T1000 (cell line): ENCODE measurements at places on chromosomes 2 and 18.

GRCh38 chr18:12238826-12239225, 15.3 kb upstream of the CIDEA start:
- DNase-seq: no peak

DNA sequence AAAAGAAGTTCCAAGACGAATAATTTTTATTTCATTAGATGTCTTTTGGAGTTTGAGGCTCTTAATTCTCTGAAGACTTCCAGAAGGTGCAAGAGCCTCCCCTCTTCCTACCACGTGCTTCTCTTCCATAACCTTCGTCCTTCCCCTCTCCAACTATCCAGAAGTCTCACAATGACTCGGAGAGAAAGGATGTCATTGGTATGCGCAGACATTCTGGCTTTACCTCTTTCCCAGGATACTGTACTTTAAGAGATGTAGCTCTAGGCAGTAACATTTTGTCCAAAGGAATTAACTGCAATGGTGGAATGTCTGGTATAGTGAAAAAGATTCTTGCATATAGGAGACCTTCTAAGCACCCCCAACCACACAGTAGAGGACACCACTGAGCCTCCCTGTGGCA, 249.0 kb upstream of the OSR1 start:
- DNase-seq: no peak

- no peak for DNase-seq
Measured at GRCh38 chr2:152730591-152731333, 12.3 kb downstream of the ARL6IP6 start.

DNA sequence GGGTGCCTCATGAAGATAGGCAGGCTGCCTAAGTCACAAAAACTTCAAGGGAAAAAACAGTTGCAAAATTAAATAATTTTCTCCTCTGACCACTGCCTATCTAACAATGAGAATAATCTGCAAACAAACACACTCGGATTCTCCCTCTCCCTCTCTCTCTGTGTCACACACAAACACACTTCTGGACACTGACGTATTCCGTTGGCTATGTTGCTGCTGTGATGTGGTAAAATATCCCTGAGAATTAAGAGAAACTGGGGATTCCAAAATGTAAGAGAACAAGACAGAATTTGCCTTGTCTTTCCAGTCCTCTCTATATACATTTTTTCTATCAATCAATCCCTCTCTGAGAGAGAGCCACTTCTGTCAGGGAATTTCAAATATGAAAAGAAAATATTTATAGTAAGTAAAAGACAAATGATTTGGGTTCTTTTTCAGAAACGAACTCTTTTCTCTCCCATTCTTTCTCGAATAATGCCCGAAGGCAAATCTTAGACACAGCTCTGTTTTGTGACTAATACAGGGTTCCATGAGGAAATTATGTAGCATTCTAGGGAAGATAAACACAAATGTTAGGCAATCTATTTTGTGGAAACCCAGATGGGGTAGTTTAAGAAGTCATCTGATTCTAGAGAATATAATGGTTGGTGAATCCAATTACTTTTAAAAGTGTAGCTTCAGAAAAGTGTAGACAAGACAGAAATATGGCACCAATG, 310.3 kb upstream of the CYP26B1 start:
- DNase-seq: no peak

DNA sequence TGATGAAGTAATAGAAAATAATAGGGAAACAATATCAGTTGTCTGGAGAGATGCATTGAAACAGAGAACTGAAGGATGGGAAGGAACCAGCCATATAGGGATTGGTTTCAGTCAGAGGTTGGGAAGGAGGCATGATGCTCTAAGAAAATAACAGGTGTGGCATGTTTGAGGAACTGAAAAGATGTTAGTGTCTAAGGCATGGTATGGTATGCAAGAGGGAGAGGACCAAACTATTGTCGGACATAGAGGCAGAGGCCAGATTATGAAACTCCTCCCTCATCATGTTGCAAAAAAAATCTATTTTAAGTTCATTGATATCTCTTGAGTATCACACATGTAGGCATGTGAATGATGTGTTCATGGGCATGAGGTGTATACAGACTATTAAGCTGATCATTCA, 48.9 kb upstream of the EMILIN2 start:
- no peak for DNase-seq

DNA sequence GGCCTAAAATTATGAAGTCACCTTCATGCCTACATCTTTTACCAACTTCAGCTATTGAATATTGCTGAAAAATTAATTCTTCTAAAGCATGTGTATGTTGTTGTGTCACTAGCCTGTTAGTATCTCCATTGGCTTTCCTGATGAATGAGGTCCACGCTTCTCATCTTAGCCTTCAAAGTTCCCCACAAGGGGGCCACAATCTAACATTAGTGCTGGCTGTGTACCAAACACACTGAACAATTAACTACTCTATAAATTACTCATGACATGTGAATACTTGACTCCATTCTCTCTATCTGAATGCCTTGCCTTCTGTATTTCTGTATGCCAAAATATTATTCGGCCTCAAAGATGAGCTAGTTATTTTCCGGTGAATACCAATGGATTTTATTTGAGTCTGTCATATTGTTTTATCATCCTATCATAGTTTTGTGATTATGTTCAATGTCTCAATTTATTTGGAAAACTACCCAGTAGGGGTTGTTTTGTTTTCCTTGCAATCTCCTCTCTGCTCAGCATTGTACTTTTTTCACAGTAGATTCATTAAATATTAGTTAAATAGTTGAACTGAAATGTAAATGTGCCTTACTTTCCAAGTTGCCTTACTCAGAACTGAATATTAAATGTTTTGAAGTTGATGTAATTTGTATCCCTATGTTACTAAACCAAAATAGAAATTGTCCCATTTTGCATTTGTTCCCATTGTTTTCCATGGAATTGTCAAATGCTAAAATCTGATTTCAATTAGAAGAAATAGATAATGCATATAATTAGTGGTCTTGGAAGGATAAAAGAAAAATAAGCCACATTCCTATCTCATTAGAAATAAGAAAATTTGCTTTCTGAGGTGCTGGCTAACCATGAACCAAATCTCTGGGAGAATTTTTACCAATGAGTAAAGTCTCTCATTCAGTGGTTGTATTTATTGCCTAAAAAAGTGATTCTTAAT, 208.4 kb upstream of the COL3A1 start:
- no peak for DNase-seq

DNA sequence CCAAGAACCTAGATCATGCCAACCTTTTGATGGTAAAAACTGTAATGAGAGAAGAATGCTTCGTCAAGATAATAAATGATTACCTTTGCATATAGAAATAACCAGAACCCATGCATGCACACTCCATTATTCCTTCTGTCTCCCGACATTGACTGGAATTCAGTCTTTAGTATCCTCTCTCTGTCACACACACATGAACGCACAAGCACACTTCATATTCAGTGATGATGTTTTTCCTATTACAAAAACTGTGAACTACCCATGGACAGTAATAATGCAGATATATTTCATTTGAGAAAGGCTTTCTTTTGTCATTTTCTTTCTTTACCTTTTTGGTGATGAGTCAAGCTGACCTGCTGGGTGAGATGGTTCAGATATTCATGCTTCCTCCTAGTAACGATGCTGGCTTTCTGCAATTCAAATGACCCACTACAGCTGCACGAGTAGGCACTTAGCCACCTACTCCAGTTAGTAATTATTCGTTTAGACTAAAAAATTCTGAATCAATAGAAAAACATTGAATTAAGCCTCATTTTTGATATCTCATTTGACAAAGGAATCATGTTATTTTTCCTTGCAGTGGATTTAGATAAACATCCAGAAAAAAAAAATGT, 382.2 kb downstream of the TGIF1 start:
- no peak for DNase-seq

DNA sequence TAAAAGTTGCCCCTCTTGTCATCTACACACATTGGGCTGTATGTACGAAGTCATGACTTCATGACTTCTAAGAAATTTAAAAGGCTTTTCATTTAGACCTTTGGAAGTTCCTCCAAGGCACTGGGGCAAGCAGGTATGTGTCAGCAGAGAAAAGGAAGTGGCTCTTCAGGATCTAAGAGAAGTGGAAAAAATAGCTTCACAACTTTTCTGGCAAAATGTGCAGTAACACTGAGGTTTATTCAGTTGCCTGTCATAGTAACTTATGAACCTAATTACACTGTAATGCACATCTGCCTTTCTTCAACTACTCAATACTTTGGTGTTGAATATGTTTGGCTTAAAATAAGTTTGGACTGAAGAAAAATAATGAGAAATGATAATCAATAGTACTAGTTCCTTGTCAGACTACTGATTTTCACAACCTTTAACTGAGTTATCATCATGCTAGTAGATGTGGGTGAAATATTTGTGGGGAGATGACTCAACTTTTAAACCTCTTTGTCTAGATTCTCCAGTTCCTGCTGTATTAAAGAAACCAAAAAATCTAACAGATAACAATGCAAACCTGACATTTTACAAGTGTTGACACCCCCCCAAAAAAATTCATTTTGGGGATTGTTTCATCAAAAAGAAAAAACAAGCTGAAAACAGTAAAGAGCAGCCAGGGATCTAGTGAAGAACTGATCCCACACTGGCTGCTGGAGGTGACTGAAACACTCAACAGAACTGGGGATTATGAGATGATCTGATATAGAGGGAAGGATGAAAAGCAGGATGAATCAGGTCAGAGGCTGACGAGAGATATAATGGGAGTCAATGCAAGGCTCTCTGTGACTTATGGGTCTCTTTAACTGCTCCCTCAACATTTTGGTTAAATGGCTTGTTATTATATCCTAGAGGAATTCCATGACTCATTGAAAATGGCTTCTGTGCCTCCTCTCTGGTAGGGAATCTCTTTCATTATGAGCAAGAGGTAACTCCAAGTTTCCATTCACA, 84.6 kb downstream of the COLEC12 start:
- peak; percentile 7 for DNase-seq

GRCh38 chr2:234771980-234772732, 179.7 kb upstream of the SH3BP4 start:
- DNase-seq: no peak

DNA sequence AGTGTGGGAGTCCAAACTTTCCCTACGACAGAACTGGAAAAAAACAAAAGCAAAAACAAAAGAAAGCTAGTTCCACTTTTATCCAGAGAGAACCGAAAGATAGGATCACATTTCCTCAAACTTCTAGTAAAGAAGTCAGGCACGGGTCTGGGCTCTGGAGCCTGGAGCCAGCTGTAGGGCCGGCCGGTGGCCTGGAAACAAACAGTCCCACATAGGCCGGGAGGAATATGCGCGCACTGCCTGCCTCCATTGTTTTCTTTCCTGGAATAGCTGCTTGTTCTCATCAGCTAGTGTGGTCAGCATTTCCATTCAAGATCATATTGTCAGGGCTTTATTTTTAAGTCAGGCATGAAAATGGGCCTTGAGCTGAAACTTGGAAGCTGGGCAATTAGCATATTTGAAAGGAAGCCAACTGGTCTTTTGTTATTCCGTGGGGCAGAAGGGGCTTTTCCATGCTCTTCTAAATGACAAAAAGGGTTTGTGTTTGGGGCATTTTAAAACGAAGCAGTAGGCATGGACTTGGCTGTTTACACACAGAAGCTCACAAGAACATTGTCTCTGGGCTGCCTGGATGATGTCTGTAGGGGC, 58.7 kb upstream of the RFX8 start:
- no peak for DNase-seq

- DNase-seq: no peak
Measured at GRCh38 chr2:179596018-179596417, 265.4 kb downstream of the ZNF385B start.

DNA sequence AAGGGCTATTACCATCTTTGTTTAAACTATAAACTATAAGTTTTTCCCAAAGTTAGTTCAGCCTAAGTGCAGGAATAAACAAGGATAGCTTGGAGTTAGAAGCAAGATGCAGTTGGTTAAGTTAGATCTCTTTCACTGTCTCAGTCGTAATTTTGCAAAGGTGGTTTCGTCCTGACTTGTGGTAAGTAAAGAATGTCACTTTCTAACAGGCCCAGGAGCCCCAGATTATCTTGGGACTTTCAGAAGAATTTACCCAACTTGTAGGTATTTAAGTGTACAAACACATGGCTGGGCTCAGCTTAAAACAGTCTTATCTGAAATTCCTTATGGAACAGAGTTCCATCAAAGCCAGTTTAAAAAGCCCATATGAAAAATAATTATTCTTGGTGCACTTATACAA, 18.3 kb upstream of the FAM98A start:
- DNase-seq: no peak

DNA sequence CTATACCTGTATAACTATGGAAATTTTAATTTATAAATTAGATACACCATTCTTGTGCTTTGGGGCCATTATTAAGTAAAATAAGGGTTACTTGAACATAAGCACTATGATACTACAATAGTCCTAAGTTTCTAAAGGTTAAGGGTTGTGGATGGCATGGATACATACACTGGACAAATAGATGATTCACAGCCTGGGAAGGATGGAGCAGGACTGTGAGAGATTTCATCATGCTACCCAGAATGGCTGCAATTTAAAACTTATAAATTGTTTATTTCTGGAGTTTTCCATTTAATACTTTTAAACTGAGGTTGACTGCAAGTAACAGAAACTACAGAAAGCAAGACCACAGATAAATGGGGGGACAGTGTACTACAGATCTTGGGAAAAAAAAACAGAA, 295.8 kb upstream of the ZNF804A start:
- DNase-seq: no peak

GRCh38 chr2:98846041-98846440, 90.0 kb downstream of the CRACDL start:
- DNase-seq: no peak

- DNase-seq: no peak
Measured at GRCh38 chr2:189454009-189454408, 12.7 kb downstream of the WDR75 start.

DNA sequence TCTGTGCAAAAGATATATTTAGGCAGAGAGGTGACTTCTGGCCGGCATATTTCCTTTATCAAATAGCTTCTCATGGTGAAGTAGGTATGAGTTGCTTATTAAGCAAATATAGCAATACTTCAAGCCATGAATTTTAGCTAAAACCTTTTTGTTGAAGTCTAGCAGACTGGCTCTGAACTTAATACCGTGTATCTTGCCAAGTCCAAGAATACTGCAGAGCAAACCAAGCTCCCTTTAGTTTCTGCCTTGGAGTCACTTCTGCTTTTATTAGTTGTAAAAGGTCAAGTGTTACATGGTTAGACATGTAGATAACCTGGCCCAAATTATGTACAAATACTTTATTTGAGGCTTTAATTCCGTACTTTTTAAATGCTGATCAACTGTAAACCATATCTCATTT, 627.6 kb upstream of the PKDCC start:
- no peak for DNase-seq

DNA sequence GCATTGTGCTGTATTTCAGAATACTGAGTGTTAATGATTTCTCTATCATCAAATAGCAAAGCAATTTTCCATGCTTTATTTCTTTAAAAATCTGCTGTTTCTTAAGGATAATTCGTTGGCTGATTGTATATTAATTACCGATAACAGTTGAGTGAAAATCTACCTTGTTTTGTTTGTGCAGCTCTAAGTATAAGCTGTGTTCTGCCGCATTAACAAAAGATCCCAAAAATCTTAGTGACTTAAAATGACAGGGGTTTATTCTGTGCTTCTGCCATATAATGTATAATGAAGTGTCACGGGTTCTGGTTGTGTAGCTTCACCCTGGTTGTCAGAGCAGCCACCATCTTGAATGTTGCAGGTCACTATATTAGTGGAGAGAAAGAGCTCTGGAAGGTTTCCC, 196.1 kb downstream of the ACTR3 start:
- no peak for DNase-seq

- DNase-seq: no peak
Measured at GRCh38 chr2:233380132-233380895, 26.0 kb downstream of the DGKD start.
